T-helper 17 cell (primary cell): ENCODE measurements at places on chromosomes 7 and 10.

DNA sequence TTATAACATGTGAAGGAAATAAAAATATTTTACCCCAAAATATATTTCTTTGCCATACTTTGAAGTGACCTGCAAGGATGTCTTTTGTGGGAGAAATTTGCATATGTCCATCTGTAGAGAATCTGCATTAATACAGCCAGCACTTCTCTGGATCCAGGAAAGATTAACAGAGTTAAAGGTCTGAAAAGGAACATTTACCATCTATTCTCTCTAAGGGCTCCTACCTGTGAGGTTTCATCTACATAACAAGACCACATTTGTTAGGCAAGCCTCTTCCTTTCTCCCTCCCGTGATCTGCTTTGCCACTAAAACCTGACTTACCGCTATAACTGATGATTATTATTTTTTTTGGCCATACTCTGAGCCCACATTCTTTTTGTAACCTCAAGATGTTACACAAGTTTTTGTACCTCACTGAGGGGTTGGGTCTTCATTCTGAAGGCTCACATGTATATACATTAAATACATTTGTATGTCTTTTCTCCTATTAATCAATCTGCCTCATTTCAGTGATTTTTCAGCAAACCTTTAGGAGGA lies 129.4 kb downstream of the AKR1D1 start:
- peaks cover 2% of the 10 kb centered on the region for H3K4me1 ChIP-seq
- DNase-seq: no peak
- H3K27ac ChIP-seq: no peak overlapping the region
- H3K36me3 ChIP-seq: no peaks in the 10 kb centered on the region

- H3K4me3 ChIP-seq: no peak overlapping the region
- H3K27ac ChIP-seq: no peak overlapping the region
- H3K36me3 ChIP-seq: no peaks in the 10 kb centered on the region
- no peak for DNase-seq
- H3K27me3 ChIP-seq: peaks cover 97% of the 10 kb centered on the region
Observed at GRCh38 chr7:27211764-27212204, 11.9 kb upstream of the HOXA13 start.

GRCh38 chr7:140640727-140641523 lies at the start of gene DENND2A:
Gene DENND2A (minus strand): TSS chr7:140640813. CDS start chr7:140602397, 38,416 bp downstream.
- no peak for DNase-seq
- peak within 1 kb of the TSS; percentile 91 for H3K4me3 ChIP-seq
- no peak within 1 kb of the TSS for H3K27ac ChIP-seq
- H3K36me3 ChIP-seq: peaks cover 15% of the 10 kb centered on the region
- peaks cover 17% of the 10 kb centered on the region for H3K4me1 ChIP-seq
- peaks cover 60% of the 10 kb centered on the region for H3K27me3 ChIP-seq

- no peak for DNase-seq
- H3K4me3 ChIP-seq: no peak overlapping the region
- peaks cover 61% of the 10 kb centered on the region for H3K27me3 ChIP-seq
- no peaks in the 10 kb centered on the region for H3K36me3 ChIP-seq
Observed at GRCh38 chr10:24381235-24382010, 172.5 kb downstream of the KIAA1217 start.

- DNase-seq: no peak
- peaks cover 17% of the 10 kb centered on the region for H3K27me3 ChIP-seq
- peaks cover 3% of the 10 kb centered on the region for H3K36me3 ChIP-seq
- H3K27ac ChIP-seq: no peak overlapping the region
Observed at GRCh38 chr10:61786728-61787127, 114.8 kb upstream of the ARID5B start.

DNA sequence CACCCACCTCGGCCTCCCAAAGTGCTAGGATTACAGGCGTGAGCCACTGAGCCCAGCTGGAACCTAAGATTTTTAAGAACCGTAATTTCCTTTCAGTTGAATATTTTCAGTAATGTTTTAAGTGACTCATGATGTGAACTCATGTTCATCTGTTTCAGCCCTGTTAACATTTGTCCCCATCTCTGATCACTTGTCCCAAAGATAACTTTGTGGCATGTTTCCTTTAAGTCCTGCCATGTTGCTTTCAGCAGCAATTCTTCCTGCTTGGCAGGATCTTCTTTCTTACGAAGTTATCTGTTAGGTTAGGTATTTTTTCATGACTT lies 19.3 kb downstream of the ZRANB1 start:
- H3K27me3 ChIP-seq: no peaks in the 10 kb centered on the region
- no peaks in the 10 kb centered on the region for H3K36me3 ChIP-seq
- H3K4me3 ChIP-seq: no peak overlapping the region
- no peak for DNase-seq
- H3K4me1 ChIP-seq: peaks cover 26% of the 10 kb centered on the region

DNA sequence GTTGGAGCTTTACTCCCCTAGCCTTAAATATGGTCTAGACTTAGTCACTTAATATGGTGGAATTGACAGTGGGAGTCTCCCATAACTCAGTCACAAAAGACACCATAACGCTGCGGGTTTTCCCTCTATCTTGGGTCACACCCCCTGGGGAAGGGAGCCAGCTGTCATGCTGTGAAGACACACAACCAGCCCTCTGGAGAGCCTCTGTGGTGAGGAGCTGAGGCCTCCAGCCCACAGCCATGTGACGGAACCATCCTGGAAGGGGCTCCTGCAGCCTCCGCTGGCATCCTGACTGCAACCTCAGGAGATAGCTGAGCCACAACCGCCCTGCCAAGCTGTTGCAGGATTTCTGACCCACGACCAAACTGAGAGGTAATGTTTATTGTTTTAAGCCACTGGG lies 37.9 kb downstream of the PAXIP1 start:
- peaks cover 8% of the 10 kb centered on the region for H3K36me3 ChIP-seq
- peaks cover 18% of the 10 kb centered on the region for H3K4me1 ChIP-seq
- no peaks in the 10 kb centered on the region for H3K27me3 ChIP-seq
- no peak overlapping the region for H3K27ac ChIP-seq
- DNase-seq: no peak
- no peak overlapping the region for H3K4me3 ChIP-seq

- peaks cover 5% of the 10 kb centered on the region for H3K36me3 ChIP-seq
- peak overlapping the region; percentile 28 for H3K4me3 ChIP-seq
- H3K27me3 ChIP-seq: peaks cover 50% of the 10 kb centered on the region
- no peak for DNase-seq
- no peak overlapping the region for H3K27ac ChIP-seq
- peaks cover 9% of the 10 kb centered on the region for H3K4me1 ChIP-seq
Observed at GRCh38 chr10:7130191-7130911, 280.5 kb downstream of the SFMBT2 start.

- H3K4me3 ChIP-seq: no peak overlapping the region
- no peak overlapping the region for H3K27ac ChIP-seq
Observed at GRCh38 chr7:1218541-1219165, 14.0 kb upstream of the UNCX start.

GRCh38 chr10:82942286-82943099 lies 1067.5 kb downstream of the NRG3 start:
- no peak overlapping the region for H3K27ac ChIP-seq
- DNase-seq: no peak
- no peaks in the 10 kb centered on the region for H3K4me1 ChIP-seq
- no peaks in the 10 kb centered on the region for H3K27me3 ChIP-seq

DNA sequence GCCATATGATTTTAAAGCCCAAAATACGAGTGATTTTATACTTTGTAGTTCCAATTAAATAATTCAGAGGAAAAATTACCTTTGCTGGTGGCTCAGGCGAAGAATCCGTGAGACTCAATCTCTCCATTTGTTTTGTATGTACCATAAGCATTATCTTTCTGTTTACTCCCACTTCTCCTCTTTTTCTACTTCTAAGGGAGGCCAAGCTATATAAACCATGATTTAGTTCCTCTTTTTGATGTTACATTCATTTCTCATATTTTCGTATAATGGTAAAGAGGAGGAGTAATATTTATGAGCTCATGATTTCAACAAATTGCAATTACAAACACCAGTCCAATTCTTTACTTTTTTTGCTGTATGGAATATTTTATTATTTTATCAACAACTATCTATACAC lies 50.6 kb upstream of the TES start:
- peaks cover 64% of the 10 kb centered on the region for H3K27me3 ChIP-seq
- H3K4me1 ChIP-seq: peaks cover 4% of the 10 kb centered on the region
- H3K27ac ChIP-seq: no peak overlapping the region
- no peak for DNase-seq
- no peak overlapping the region for H3K4me3 ChIP-seq

- H3K27me3 ChIP-seq: no peaks in the 10 kb centered on the region
- no peak overlapping the region for H3K4me3 ChIP-seq
- no peak for DNase-seq
Observed at GRCh38 chr10:4086131-4086898, 301.3 kb upstream of the KLF6 start.

- DNase-seq: no peak
- H3K27me3 ChIP-seq: peaks cover 25% of the 10 kb centered on the region
- no peak overlapping the region for H3K27ac ChIP-seq
- H3K36me3 ChIP-seq: no peaks in the 10 kb centered on the region
Observed at GRCh38 chr10:9299966-9300365, 1245.5 kb downstream of the GATA3 start.

DNA sequence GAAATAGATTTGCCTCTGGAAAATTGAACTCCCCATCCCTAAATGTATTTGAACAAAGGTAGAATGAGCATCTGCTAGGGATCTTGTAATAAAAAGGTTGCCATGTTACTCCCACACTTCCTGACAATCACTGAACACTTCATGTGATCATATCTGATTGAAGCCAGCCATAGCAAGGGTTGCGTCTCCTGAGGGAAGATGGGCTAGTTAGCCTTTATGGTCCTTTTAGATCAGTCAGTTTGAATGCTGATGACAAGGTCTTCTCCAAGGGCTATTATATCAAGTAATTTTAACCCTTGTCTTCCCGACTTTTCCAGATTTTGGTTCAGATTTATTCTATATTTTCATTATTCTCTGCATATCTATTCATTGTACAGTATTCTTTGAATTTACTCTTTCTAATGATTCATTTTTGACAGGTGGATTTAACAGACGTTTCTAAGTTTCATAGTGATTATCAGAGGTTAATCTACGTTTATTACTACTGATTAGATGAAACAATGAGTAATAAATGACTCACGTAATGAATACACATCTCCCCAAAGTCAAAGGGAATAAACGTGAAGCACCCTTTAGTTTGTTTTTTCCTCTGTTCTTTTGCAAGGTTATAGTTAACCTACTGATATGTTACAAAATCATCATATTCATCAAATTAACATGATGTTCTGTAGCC lies 28.1 kb downstream of the CSGALNACT2 start:
- DNase-seq: no peak
- H3K36me3 ChIP-seq: peaks cover 20% of the 10 kb centered on the region
- no peak overlapping the region for H3K4me3 ChIP-seq
- H3K4me1 ChIP-seq: peaks cover 28% of the 10 kb centered on the region

- H3K27me3 ChIP-seq: no peaks in the 10 kb centered on the region
- peaks cover 4% of the 10 kb centered on the region for H3K36me3 ChIP-seq
- H3K4me3 ChIP-seq: no peak overlapping the region
- no peak for DNase-seq
- peak overlapping the region; percentile 53 for H3K27ac ChIP-seq
Observed at GRCh38 chr7:70752794-70753241, 379.1 kb upstream of the GALNT17 start.

- no peaks in the 10 kb centered on the region for H3K27me3 ChIP-seq
- peaks cover 10% of the 10 kb centered on the region for H3K4me1 ChIP-seq
- no peak for DNase-seq
- peaks cover 5% of the 10 kb centered on the region for H3K36me3 ChIP-seq
- no peak overlapping the region for H3K27ac ChIP-seq
Observed at GRCh38 chr10:33489501-33490176, 155.2 kb upstream of the NRP1 start.

GRCh38 chr7:128938544-128939074 lies 882 bp downstream of the IRF5 start:
- H3K27me3 ChIP-seq: no peaks in the 10 kb centered on the region
- peaks cover 4% of the 10 kb centered on the region for H3K36me3 ChIP-seq
- H3K27ac ChIP-seq: peak overlapping the region; percentile 95
- peak overlapping the region; percentile 99 for H3K4me3 ChIP-seq
- H3K4me1 ChIP-seq: peaks cover 29% of the 10 kb centered on the region

GRCh38 chr7:110347081-110347480 lies 743.8 kb upstream of the LRRN3 start:
- H3K4me1 ChIP-seq: peaks cover 6% of the 10 kb centered on the region
- H3K27me3 ChIP-seq: no peaks in the 10 kb centered on the region
- H3K4me3 ChIP-seq: no peak overlapping the region
- H3K27ac ChIP-seq: no peak overlapping the region

- no peaks in the 10 kb centered on the region for H3K36me3 ChIP-seq
- DNase-seq: no peak
- peaks cover 23% of the 10 kb centered on the region for H3K27me3 ChIP-seq
Observed at GRCh38 chr10:117441812-117442443, 66.7 kb upstream of the PDZD8 start.

DNA sequence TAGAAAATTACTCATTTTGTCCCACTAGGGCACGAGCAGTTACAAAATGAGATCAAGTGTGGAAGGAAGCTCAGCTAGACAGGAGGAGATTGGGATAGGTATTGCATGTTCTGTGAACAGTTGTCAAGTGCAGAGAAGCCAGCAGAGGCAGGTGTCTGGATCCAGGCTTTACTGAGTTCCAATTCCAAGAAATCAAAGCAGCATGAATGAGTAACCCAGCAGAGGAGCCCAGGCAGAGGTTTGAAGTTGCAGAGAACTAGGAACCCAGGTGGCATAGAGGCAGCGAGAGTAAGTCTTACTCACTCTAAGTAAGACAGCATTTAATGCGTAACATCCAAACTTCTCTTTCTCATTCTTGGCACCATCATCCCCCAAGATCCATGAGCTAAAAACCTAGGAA lies 11.8 kb downstream of the MRC1 start:
- no peaks in the 10 kb centered on the region for H3K36me3 ChIP-seq
- H3K27ac ChIP-seq: no peak overlapping the region
- peaks cover 42% of the 10 kb centered on the region for H3K27me3 ChIP-seq
- no peak for DNase-seq
- H3K4me1 ChIP-seq: no peaks in the 10 kb centered on the region
- no peak overlapping the region for H3K4me3 ChIP-seq

- peaks cover 9% of the 10 kb centered on the region for H3K27me3 ChIP-seq
- H3K27ac ChIP-seq: no peak overlapping the region
- DNase-seq: no peak
- no peaks in the 10 kb centered on the region for H3K4me1 ChIP-seq
Observed at GRCh38 chr7:22477876-22478450, 22.0 kb downstream of the STEAP1B start.

GRCh38 chr10:63866075-63866746 lies 345.0 kb downstream of the REEP3 start:
- no peak overlapping the region for H3K27ac ChIP-seq
- peaks cover 11% of the 10 kb centered on the region for H3K4me1 ChIP-seq
- peaks cover 63% of the 10 kb centered on the region for H3K27me3 ChIP-seq
- H3K36me3 ChIP-seq: peaks cover 4% of the 10 kb centered on the region
- H3K4me3 ChIP-seq: no peak overlapping the region

DNA sequence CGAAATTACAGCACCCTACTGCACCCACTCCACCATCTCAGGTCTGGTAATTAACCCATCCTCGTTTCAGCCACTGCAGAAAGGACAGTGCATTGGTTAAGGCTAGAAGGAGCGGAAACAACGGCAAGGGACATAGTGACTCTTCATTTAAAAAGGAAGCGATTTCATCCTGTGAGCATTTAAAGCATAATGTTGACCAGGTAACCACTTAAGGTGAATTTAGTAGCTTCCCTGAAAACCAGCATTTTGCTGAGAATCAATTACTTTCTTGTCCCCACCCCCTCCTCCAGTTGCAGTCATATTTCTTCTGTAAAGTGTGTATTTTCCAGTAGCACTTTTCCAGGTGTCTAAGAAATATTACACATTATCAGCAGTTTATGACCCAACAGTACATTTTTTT lies 821 bp upstream of the JAZF1 start:
- no peaks in the 10 kb centered on the region for H3K36me3 ChIP-seq
- H3K4me1 ChIP-seq: peaks cover 18% of the 10 kb centered on the region
- no peak for DNase-seq
- peak overlapping the region; percentile 96 for H3K4me3 ChIP-seq
- peak overlapping the region; percentile 89 for H3K27ac ChIP-seq

- DNase-seq: no peak
- peaks cover 13% of the 10 kb centered on the region for H3K4me1 ChIP-seq
- peaks cover 5% of the 10 kb centered on the region for H3K36me3 ChIP-seq
- no peak overlapping the region for H3K4me3 ChIP-seq
Observed at GRCh38 chr10:102627736-102628293, 16.5 kb upstream of the TRIM8 start.
